ENCODE measurements at places on chromosomes 3 and 15.

- DNase-seq = no peak
Observed at GRCh38 chr3:143581972-143582722, 266.1 kb downstream of the SLC9A9 start.

DNA sequence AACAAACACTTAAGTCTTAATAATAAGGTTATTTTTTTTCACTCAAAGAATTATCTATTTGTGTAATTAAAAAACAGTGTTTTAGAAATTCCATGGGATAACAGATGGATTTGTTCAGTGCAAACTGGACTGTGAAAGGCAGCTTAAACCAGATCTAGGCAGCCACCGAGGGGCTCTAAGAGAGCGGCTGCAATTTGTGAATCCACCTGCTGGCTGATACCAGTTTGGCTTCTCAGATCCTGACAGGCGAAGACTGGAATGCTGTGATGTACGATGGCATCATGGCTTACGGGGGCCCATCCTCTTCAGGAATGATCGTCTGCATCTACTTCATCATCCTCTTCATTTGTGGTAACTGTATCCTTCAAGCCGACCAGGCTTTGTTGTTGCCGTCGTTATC, 119.6 kb downstream of the CHDH start:
- no peak for DNase-seq

DNA sequence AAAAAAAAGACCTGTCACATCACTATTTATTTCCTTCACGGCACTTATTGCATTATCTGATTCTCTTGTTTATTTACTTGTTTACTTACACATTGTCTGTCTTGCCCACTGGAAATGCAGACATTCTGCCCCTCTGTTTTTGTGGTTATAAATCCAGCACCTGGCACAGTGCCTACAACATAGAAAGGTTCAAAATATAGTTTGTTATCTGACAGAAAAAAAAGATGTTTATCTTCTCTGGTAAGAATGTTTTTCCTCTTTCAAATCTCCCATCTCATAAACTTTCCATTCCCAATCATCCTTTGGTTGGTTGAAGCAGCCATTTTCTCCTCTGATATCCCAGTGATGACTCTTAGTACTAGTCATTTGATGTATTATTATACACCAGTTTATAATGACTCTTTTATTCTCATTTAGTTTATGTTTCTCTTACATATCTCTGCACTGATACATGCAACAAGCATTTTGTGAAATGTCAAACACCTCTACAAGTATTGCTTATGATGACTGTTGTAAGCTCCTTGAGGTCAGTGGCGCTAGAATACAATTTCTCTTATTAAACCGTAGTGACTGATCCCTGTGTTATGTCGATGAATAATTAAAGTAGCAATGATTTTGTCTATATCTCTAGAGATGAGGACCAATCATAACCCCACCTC, 398.4 kb upstream of the TBL1XR1 start:
- no peak for DNase-seq

GRCh38 chr3:135860761-135861160, 104.8 kb upstream of the PPP2R3A start:
- no peak for DNase-seq

- no peak for DNase-seq
Observed at GRCh38 chr15:93706495-93707292, 524.7 kb upstream of the MCTP2 start.
